CD4-positive, alpha-beta T cell treated with Interleukin-4 for 4 hours (primary cell): ENCODE measurements at places on chromosomes 16 and 17.
A peak's percentile ranks its signal among the peaks of the same experiment; 100 is the strongest.

- DNase-seq = no peak
Measured at GRCh38 chr17:5598457-5598856, 14.1 kb upstream of the NLRP1 start.

DNA sequence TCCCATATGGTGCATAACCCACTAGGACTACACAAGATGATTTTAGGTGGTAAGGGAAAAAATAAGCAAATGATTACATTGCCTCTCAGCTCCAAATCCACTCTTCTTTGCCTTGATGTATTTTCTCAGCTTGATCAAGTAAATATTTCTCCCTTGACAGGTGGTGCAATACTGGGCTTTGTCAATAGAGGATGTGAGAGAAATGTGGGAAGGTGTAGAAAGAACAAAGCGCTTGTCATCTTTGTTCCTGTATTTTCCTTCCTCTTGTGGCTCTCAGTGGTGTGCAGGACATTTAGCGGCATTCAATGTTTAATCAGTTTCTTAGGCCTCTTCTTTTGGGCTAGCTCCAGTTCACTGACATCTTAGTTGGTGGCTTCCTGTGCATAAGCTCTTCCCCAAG is 1165.8 kb upstream of the GOT2 start:
- DNase-seq = no peak

- no peak for DNase-seq
Measured at GRCh38 chr16:71826533-71827017, 17.9 kb upstream of the AP1G1 start.

- DNase-seq = no peak
Measured at GRCh38 chr17:43406676-43407645, 8.2 kb downstream of the ARL4D start.

DNA sequence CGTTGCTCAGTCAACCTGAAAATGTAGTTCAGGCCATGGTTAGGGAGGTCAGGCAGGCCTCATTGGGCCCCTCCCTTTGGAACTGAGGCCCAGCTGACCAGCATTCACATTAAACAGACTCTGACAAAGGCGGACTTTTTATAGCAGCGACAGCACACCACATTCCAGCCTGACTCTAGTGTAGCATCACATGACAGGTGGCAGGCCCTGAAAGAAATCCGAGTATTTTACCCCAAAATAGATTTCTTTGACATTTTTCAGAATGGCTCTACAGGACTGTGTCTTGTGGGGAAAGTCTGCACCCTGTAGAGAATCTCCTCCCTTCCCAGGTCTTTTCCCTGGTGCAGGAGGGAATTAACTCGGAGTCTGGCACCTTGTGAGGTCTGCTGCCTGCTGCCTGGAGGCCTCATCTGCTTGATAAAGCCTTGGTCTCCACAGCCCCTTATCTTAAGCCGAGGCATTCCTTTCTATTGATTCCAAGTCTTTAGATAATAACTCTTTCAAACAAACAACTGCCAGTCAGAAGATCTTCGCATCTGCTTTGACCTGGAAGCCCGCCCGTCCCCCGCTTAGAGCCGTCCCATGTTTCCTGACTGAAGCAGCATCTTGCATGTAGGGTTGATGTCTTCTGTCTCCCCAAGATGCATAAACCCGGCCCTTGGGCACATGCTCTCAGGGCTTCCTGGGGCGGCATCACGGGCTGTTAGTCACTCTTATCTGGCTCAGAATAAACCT is 44.0 kb upstream of the CAPN15 start:
- DNase-seq = no peak

- no peak for DNase-seq
Measured at GRCh38 chr17:82441691-82442487, 8.7 kb downstream of the CYBC1 start.

DNA sequence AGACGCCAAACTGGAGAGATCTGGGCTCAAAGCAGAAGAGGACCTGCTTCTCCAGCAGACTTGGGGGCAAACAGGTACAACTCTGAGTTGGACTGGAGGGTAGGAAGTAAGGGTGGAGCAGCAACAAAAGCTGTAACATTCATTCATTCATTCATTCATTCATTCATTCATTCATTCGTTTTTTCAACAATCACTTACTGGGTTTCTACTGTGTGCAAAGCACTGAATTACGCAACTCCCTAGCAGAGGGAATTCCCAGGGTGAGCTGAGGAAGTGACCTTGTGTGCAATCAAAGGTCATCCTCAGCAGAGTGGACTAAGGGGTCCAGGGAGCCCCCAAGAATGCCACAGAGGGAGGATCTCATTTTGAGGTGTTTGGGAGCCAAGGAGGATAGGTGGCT is 231.1 kb upstream of the SDK2 start:
- no peak for DNase-seq

- no peak for DNase-seq
Measured at GRCh38 chr17:19720210-19720475, 3.8 kb upstream of the SLC47A2 start.

DNA sequence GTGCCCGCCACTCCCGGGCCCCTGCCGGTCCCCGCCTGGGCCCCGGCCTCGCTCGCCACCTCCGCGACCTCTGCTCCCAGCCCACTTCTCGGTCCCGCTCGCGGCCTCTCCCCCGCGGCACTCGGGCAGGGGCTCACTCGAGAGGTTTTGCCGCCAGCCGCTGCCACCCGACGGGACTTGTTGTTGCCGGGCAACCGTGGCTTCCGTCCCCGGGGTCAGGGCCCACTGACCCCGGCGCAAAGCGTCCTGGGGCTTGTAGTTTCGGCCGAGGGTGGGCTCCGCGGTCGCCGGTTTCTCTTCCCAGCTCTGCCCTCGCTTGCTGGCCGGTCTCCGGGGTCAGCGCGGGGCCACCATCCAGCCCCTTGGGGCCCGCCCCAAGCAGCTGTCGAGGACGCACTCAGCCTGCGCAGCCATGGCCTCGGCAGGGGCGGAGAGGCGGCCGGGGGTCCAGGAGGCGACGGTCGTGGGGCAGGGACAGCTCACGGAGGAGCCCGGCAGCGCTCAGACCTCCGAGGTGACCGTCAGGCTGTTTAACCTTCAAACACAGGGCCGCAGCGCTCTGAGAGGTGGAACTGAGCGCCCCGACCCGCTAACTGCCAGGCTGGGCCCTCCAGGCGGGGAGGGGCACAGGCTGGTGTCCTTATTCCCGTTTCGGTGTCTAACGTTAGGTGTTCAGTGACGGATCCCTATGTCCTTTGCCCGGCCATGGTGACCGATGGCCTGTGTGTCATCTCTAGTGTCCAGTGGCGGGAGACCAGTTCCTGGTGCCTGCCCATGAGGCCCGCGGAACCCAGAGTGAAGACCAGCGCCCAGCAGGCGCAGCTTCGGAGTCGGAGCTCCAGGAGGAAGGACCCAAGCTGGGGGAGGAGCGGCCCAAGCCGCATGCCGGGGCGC is at the start of the genes C16orf86 and ENKD1:
C16orf86 (plus strand) TSS at position 256 of the 894 bp plus-strand sequence; CDS start at position 413, 157 bp downstream.
ENKD1 (minus strand) TSS at position 192 of the 894 bp plus-strand sequence. CDS start 308 bp downstream, outside the sequence.
- peak; percentile 81 for DNase-seq
